ENCODE measurements at places on chromosomes 13 and 19.

GRCh38 chr19:17025991-17026658 lies 485 bp downstream of the CPAMD8 start:
- peak; percentile 61 for DNase-seq

DNA sequence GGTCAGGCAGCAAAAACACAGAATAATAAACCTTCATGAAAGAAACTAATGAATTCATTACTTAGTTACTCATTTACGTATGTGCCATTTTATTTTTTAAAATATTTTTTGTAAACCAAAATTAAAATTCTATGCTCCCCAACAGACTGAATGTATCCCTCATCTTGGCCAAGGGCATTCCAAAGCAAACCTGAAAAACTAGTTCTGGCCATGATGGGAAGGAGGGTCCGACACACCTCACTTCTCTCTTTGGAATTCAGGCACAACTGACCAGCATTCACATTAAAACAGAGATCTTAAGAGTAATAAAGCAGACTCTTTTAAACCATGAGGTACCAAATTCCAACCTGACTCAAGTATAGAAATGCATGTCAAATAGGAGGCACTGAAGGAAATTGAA lies 1576.9 kb upstream of the SPRY2 start:
- no peak for DNase-seq

GRCh38 chr19:45469945-45470761 lies 2.4 kb downstream of the FOSB start:
- DNase-seq: no peak

- no peak for DNase-seq
These were observed 17.2 kb upstream of the DACT3 start for GRCh38 chr19:46678110-46678732.

DNA sequence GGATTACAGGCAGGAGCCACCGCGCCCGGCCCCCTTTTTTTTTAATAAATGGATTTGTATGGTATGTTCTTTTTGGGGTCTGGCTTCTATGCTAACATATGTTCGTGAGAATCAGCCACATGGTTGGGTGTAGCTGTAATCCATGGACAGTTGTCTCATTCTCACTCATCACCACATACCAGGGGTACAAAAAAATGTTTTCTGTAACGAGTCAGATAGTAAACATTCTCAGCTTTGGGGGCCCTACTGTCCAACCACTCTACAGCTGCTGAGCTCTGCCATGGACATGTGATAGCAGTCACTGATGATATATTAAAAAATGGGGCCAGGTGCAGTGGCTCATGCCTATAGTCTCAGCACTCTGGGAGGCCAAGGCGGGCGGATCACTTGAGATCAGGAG lies 5.1 kb upstream of the RETN start:
- DNase-seq: no peak

DNA sequence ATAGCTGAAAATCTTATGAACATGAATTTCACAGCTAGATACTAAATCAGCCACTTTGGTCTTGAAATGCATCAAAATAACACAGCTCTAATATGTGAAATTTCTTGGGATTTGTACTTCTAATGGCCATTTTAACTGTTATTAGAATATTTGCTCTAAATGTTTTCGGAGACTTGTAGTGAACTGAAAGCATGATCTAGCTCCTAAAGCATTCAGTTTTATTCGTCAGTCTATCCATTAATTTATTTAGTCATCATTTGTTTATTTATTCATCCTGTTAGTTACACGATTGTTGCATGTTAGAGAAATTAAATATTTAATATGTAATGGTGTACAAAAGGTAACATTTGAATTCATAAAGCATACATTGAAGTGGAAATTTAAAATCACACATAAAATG lies 1132.7 kb downstream of the SLITRK1 start:
- no peak for DNase-seq

DNA sequence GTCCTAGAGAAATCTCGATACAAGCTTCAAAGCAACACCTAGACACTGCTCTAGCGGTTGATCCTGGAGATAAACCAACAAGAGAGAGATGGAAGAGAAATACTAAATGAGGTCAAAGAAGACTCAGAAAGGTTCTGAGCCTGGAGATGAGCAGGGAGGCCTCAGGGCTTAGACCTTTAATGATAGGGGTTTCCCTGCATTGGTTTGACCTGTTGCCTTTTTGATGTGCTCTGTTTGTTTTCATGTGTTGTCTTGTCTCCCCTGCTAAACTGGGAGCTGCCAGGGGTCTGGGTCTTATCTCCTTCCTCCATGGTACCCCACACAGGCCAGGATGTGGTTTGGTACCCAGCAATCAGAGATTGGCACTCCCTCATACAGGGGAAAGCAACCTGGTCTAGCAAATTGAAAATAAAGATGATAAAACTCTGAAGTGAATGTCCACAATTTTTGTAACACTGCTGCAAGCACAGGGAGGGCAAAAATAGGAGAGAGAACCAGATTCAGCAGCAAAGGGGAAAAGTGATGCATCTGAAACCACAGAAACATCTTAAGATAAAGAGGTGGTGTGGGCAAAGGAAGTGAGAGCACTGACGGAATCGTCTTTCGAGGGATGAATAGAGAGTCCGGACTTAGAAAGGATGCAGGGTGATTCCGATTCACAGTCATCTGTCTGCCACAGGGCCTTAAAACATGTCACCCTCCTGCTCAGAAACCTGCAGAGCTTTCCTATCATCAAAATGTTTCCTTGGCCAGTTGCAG lies 3.5 kb downstream of the FFAR2 start:
- DNase-seq: no peak

GRCh38 chr13:41610404-41610803 lies 153.1 kb downstream of the RGCC start:
- DNase-seq: no peak

- no peak for DNase-seq
These were observed 19.5 kb downstream of the N4BP2L1 start for GRCh38 chr13:32408296-32409000.

GRCh38 chr19:530134-531008 lies 1.2 kb upstream of the CDC34 start:
- no peak for DNase-seq

DNA sequence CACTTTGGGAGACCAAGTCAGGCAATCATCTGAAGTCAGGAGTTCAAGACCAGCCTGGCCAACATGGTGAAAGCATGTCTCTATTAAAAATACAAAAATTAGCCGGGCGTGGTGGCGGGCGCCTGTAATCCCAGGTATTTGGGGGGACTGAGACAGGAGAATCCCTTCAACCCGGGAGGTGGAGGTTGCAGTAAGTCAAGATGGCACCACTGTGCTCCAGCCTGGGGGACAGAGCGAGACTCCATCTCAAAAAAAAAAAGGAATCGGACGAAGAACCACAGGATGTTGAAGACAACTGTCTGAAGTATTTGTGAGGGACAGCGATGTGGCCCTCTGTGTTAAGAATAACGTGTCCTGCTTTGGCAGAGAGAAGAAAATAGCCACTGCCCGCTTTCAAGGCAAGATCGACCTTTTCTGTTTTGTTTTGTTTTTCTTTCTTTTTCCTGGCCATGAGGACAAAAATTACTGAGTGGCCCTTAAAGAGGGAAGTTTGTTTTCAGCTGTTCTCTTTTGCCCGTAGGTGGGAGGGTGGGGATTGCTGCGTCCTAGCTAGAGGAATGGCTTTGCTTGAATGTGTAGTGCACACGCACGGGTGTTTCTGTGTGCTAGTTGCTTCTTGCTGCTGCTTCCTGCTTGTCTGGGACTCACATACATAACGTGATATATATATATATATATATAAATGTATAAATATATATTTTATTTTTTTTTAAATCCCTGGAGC lies 6.2 kb upstream of the PRKCG start:
- no peak for DNase-seq

DNA sequence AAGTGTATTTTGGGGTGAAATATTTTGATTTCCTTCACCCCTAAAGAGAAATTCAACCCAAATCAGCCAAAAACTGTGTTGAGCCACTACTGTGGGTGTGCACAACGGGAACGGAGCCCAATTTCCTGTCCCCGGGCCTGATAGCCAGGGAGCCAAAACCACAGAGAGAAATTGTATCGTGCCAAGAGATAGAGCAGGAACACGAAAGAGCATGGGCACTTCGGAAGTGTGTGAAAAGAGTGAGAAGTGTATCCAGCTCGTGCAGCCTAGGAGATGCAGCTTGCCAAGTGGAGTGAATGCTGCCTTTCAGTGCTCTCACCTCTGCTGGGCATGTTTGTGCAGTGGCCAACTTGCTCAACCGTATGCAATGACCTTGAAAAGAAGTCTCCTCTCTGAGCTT lies 19.4 kb upstream of the PLEKHF1 start:
- DNase-seq: no peak

GRCh38 chr13:111117961-111118360 lies 2.9 kb downstream of the ARHGEF7 start:
- no peak for DNase-seq

GRCh38 chr13:22336460-22336859 lies 665.6 kb downstream of the FGF9 start:
- no peak for DNase-seq

DNA sequence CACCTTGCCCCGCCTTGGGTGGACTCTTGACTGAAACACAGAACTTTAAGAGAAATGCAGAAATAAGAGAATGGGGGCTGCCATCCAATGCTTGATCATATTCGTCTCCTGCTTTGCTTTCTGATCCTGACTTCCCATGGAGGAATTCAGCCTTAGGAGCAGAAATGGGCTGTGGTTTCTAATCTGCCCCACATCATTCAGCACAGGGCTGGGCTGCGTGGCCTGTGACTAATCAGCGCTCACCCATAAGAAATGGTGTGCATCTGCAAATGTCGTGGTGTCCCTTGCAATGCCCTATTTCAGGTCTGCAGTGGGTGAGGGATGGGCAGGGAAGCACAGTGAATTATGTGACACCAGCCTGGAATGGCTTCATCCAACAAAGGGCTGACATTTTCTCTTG lies 60.7 kb upstream of the URI1 start:
- no peak for DNase-seq

DNA sequence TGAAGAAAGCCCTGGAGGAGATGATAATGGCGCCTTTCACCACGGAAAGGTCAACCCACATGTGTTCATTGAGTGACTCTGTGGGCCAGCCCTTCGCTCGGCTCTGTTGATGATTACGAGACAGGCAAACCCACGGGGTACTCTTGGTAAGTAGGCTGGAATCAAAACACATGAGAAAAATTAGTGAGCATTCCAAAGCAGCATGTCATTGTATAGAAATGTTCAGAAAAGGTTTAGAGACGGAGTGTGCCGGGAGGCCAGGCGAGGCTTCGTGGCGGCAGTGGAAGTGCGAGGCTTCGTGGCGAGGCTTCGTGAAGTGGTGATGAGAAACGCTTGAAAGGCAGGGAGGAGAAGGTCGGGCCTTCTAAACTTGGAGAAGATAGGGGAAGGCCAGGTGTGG lies 144.3 kb downstream of the ZNF536 start:
- DNase-seq: no peak

GRCh38 chr13:97921176-97921816 lies 32.2 kb upstream of the IPO5 start:
- DNase-seq: no peak

DNA sequence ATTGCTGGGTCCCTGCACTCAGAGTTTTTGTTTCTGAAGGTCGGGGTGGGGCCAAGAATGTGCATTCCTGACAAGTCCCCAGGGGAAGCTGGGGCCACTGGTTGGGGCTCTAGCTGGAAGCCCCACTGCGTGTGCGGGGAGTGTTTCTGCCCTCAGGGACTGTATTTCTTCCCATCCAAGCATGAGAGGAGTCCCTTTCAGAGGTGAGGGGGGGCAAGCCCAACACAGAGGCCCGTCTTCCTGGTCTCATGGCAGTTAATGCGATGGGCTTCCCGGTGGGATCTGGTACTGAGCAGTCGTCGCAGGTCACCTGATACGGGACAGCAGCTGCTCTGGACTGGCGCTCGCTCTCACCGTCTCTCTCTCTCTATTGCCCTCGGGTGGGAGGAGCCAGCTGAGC lies 50.4 kb downstream of the GPR12 start:
- DNase-seq: no peak

Data from retina (tissue), 1 donor.